ENCODE measurements at places on chromosomes 12 and 14.
A peak's percentile ranks its signal among the peaks of the same experiment; 100 is the strongest.

DNA sequence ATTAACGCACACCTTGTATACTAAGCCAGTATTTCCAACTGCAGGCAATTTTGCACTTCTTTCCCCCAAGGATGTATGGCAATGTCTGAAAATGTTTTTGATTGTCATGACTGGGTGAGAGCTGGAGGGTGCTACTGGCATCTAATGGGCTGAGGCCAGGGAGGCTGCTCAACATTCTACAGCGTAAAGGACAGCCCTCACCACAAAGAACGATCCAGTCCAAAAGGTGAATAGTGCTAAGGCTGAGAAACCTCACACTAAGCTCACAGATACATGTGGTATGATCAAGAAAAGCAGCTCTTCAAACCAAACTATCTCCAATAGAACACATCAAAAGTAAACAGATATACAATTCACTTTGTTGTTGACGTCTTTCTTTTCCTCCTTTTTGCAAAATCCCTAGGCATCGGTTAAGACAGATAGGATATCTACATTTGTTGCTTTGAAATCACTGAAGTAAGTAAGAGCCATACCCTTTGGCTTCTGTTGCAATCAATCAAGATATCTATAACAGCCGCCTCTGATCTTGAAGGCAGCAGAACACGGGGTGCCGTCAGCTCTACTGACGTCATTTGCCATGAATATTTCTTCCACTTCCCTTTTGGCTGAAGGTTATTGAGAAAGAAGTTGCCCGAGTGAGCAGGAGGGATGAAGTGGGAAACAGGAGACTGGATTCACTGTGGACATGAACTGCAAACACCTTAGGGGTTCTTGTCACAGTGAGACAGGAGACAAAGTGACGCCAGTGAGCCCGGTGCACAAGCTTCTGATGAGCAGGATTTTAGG, 218.3 kb downstream of the FOXN3 start:
- no peak for DNase-seq

GRCh38 chr12:51955702-51956101, 4.2 kb downstream of the ACVR1B start:
- DNase-seq = no peak

- no peak for DNase-seq
These were observed 261.2 kb downstream of the ADAMTS20 start for GRCh38 chr12:43290836-43291235.

- DNase-seq = no peak
These were observed 27.7 kb upstream of the RNU6-8 start for GRCh38 chr14:32230695-32231280.

- no peak for DNase-seq
These were observed 203.1 kb downstream of the ITPR2 start for GRCh38 chr12:26629864-26630263.

GRCh38 chr12:98754095-98754494, 109.0 kb downstream of the APAF1 start:
- no peak for DNase-seq

- DNase-seq = peak; percentile 77
These were observed 1.4 kb upstream of the KCNK13 start for GRCh38 chr14:90060312-90060964.

- DNase-seq = no peak
These were observed 2.6 kb upstream of the HAL start for GRCh38 chr12:95998611-95999286.

DNA sequence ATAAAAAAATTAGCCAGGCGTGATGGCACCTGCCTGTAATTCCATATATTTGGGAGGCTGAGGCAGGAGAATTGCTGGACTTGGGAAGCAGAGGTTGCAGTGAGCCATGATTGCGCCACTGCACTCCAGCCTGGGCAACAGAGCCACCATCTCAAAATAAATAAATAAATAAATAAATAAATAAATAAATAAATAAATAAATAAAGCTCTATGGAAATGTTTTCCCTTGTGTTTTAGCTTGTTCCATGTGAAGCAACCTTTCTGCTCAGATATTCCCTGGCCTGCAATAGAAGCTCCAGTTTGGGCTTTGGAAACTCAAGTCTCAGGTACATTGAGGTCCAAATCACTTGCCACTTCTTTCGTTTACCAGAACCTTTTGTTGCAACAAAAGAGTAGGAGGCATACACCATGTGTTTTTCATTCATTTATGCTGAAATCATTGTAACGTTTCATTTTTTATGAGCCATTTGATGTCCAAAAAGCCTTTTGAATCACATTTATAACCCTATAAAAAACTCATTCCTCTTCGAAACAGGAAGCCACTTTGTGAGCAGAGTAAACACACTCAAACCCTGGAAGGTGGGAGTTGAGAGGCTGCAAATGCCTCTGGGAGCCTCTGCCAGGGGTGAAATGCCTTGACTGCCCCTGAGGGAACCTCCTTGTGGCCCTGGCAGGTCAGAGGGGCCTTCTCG, 376.6 kb upstream of the TBX3 start:
- DNase-seq = no peak

DNA sequence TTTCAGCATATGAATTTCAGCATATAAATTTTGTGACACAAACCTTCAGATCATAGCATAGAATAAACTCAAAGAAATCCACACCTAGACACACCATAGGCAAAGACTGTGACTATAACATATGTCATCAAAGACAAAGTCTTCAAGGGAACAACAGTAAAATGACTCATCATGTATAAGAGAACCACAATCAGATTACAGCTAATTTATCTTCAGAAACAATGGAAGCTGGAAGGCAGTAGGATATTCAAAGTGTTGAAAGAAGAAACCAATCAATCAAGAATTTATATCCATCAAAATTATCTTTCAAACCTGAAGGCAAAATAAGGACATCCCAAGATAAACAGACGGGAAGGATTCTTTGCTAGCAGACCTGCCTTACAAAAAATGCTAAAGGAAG, 29.0 kb downstream of the DLK1 start:
- DNase-seq = no peak

GRCh38 chr12:87155621-87156020, 873.6 kb downstream of the C12orf50 start:
- no peak for DNase-seq

DNA sequence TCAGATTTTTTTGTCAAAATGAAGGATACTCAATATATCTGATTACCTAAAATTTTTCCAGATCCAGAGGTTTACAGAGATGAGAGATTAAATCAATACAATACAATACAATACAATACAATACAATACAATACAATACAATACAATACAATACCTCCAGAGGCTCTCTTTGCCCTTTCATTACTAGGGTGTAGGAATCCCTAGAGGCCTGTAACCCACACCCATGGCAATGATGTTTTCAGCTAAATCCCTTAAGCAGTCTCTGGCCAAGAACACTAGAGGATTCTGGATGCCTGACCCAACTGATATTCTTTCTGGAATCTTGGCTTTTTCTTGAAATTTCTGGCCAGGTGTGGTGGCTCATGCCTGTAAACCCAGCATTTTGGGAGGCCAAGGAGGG, 23.7 kb upstream of the AEBP2 start:
- no peak for DNase-seq
